ENCODE measurements at places on chromosomes 12 and 14. TPM values are rescaled to one million over a fixed set of nuclear protein-coding genes. Genes with fewer than 3 reads are reported as not detected.

GRCh38 chr14:93752980-93753561, 35.2 kb downstream of the PRIMA1 start:
- DNase-seq = no peak

GRCh38 chr12:116244001-116244400, 33.5 kb downstream of the MED13L start:
- peak; percentile 74 for DNase-seq

DNA sequence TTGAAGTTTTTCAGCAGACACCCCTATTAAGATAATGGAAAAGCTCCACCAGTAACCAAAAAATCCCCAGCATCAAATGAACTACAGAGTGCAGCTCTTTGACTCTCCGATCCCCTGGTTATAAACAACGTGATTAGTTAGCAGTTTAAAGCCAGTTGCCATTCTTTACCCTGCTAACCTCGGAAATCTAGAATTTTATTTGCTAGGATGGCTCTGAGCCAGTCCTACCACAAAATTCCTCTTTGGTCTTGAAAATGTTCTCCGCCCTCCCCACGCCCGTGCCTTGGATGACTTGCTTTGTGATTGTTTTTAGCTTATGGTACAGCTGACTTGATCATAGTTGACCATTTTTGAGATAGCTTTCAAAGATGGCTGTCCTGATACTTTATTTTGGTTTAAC, 1.2 kb downstream of the KLHDC2 start:
- peak; percentile 52 for DNase-seq

DNA sequence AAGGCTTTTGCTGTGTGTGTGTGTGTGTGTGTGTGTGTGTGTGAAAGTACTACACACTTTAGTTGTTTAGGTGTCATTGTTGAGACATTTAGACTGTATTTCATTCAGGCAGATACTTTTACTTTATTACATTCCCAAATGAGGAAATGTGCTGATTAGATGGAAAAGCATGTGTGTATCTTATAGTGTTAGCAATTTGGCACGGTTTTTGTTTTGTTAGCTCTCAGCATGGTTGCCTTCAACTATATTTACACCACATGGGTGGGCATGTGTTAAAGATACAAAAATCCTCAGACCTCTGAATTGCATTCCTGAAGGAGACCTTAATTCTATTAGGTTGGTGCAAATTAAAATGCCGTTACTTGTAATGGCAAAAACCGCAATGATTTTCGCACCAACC, 879.5 kb downstream of the DIO2 start:
- DNase-seq = no peak

GRCh38 chr12:59763835-59764234, 168.0 kb downstream of the SLC16A7 start:
- no peak for DNase-seq

- DNase-seq = peak; percentile 27
These were observed 28.6 kb downstream of the DYRK2 start for GRCh38 chr12:67677166-67677565.

DNA sequence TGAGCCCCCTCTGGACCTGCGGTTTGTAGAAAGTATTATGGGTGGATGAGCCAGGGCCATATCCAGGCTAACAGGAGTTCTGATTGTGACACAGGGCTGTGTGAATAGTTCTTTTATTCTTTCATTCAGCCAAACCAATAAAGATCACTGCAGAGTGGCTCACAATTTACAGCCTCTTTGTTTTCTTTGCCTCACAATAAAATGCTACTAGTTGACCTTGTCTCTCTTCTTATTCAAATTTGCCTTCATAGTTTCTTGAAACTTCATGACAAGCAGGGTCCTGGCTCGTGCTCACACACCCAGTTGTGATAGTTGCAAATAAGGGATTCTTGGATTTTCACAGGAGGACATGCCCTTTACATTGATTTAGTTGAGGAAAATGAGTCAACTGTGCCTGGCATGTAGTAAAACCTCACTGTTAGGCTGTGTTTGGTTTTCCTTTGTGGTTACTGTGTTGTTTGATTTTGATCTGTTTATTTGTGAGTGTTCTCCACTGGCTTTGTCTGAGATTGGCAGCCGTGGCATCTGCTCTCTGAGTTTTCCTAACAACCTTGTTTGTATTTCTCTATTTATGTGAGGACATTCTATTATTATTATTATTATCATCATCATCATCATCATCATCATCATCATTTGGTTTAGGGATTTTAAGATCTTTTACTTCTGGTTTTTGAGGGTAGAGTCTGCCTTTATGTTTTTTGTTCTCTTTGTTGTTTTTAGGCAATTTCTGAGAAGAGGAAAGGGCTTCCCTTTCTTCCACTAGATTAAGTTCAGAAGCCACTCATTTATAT, 2.7 kb upstream of the KRT6B start:
- no peak for DNase-seq

- DNase-seq = no peak
These were observed 810 bp downstream of the MARCHF9 start for GRCh38 chr12:57755454-57756372.

- no peak for DNase-seq
These were observed 114.2 kb downstream of the DHRS2 start for GRCh38 chr14:23750357-23750756.

DNA sequence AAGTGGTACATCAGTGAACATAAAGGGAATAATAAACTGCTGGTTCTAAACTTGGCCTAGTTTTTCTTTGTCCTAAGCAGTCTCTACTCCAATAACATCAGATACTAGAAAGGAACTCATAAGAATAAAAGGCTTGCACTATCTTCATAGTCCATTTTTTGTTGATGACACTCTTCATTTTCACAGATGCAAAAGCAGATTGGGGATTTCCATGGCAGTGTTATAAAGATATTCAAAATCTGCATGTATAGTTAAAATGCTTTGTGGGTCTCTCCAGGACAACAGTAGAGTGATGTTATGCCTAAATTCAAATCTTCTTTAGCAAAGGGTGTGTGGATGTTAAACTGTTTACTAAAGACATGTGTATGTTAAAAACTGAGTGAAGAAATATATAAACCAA, 745.8 kb downstream of the TRHDE start:
- no peak for DNase-seq

DNA sequence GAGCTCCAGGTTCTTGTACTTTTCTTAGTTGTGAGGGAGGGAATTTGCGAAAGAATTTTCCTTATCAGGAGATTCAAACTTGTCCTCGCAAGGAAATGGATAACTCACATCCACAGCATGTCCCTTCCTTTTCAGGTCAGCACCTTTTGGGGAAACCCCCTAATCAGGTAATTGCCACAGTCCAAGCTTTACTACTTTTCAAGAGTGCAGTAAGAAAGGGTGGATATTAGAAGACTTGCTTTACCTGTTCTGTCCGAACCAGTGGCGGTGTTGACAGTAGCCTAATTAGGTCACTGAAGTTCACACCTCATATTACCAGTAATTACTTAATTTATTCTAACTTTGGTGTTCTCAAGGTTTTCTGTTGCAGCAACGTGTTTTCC, 6.7 kb upstream of the C12orf50 start:
- DNase-seq = no peak

The C12orf54 gene
- not detected for total RNA-seq

The BATF gene
- total RNA-seq = not detected

The TDRD9 gene
- 0.18 TPM for total RNA-seq

The CRIP2 gene
- 18.1 TPM for total RNA-seq

The FAM222A gene
- total RNA-seq = under 0.01 TPM

The KRT80 gene
- total RNA-seq = 0.56 TPM

The ANO4 gene
- total RNA-seq = 10.2 TPM

The GPR84 gene
- not detected for total RNA-seq

The CERS5 gene
- 47.5 TPM for total RNA-seq

Data from IMR-90 (cell line).